ENCODE measurements at places on chromosomes 2 and 18. TPM values are rescaled to one million over a fixed set of nuclear protein-coding genes. Genes with fewer than 3 reads are reported as not detected.
A peak's percentile ranks its signal among the peaks of the same experiment; 100 is the strongest.

The CYP26B1 gene
- 3.1 TPM for polyA plus RNA-seq

GRCh38 chr18:9184998-9185613 lies 48.5 kb downstream of the ANKRD12 start:
- peaks cover 2% of the 10 kb centered on the region for H3K4me1 ChIP-seq
- H3K27me3 ChIP-seq: no peaks in the 10 kb centered on the region
- peak overlapping the region; percentile 41 for H3K27ac ChIP-seq
- no peaks in the 10 kb centered on the region for H3K36me3 ChIP-seq
- no peak for DNase-seq
- no peak overlapping the region for H3K4me3 ChIP-seq

DNA sequence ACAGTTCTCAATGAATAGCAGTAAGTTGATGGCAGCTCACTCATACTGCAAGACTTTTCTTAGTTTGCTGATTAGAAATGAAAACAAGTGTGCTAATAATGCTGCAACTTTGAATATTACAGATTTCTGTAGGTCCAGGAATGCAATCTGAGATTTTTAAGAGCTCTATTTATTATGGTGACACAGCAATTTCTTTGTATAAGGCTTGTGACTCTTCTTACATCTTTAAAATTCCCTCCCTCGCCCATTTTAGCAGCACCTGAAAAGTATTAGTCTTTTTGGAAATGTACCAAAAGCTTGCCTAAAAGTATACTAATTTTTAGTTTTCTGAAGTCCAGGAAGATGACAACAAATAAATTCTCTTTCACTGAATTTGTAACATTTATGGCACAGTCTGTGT lies 4.4 kb upstream of the HTR2B start:
- no peaks in the 10 kb centered on the region for H3K36me3 ChIP-seq
- peaks cover 4% of the 10 kb centered on the region for H3K4me1 ChIP-seq
- H3K4me3 ChIP-seq: no peak overlapping the region
- no peak for DNase-seq
- no peak overlapping the region for H3K27ac ChIP-seq

DNA sequence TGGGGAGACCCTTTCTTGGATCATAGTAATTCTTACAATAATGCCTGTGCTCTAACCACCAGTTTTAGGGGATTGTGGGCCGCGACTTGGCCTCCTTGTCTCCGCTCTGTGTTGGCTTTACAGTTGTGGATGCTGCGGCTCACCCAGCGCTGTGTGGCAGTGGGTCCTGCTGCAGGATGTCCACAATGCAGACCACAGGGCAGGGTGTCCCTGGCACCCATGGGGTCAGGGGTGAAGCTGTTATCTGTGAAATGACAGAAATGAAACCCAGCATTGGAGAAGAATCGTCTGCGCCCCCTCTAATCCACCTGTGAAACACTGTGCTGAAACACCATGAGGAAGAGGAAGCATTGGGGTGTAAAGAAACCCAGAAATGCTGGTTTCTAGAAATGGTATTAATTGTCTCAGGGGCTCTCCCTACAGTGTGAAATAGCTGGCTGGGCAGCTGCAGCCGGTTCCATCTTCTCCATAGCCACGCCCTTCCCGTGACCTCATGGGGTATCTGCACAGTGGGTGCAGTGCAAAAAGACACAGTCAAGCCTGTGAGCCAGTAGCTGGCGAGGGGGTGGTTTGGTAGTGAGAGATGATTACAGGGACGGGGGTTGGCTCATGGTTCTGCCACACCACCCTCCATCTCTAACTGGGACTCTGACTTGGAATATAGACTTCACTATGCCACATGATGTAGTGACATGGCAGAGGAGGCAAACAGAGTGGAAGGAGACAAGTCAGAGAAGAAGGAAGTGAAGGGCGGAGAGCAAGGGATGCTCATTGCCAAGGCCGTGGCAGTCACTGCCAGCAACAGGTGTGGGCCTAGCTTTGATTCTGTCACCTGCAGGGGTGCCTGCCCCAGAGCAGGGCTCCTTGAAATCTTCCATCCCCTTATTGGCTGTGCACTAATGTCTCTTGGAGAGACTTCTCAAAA lies 16.2 kb downstream of the INPP4A start:
- H3K27me3 ChIP-seq: no peaks in the 10 kb centered on the region
- H3K4me1 ChIP-seq: no peaks in the 10 kb centered on the region
- no peak overlapping the region for H3K27ac ChIP-seq
- no peak overlapping the region for H3K4me3 ChIP-seq
- no peak for DNase-seq

DNA sequence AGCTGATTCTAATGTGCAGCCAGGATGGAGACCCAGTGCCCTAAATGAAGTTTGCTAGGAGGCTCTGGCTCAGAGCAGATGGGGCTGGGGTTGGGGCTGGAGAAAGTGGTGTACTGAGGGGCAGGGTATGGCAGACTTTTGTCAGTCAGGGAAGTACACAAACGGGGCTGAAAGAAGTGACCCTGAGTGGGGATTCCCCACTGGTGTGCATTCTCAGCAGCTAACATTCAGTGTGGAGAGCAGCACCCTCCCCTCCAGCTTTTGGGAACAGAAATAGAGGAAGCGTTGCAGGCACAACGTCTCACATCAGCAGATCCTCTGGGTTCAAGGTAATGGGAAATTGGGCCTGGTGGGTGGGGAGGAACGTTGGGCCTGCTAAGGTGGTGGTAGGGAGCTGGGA lies 89.1 kb upstream of the GCFC2 start:
- no peaks in the 10 kb centered on the region for H3K4me1 ChIP-seq
- H3K27ac ChIP-seq: no peak overlapping the region

DNA sequence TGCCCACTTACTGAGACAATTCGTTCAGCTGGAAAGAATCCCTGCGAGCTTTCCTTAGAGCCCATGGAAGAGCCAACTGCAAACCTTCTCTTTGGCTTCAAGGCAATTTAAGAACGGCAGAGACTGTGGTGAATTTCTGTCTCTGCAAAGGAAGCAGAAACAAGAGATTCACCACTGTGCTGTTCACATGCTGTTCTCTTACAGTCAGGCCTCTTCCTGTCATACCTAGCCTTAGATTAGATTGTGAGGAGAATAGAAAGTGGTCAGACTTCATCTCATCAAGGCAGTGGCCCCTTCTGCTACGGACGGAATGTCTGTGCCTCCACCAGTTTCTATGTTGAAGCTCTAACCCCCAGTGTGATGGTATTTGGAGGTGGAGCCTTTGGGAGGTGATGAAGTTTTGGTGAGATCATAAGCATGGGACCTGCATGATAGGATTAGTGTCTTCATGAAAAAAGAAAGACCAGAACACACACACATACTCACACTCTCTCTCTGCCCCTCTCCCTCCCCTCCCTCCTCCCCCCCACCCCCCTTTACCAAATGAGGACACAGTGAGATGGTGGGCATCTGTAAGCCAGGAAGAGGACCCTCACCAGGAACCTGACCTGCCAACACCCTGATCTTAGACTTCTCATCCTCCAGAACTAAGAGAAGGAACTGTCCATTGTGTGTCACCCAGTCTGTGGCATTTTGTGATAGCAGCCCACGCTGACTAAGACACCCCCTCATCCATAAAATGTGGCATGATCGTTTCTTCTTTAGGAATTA lies 45.6 kb upstream of the NRP2 start:
- no peak overlapping the region for H3K27ac ChIP-seq
- H3K36me3 ChIP-seq: no peaks in the 10 kb centered on the region
- no peaks in the 10 kb centered on the region for H3K4me1 ChIP-seq
- no peaks in the 10 kb centered on the region for H3K27me3 ChIP-seq

The ESPNL gene
- polyA plus RNA-seq: 0.28 TPM

The GPAT2 gene
- 1.1 TPM for polyA plus RNA-seq

DNA sequence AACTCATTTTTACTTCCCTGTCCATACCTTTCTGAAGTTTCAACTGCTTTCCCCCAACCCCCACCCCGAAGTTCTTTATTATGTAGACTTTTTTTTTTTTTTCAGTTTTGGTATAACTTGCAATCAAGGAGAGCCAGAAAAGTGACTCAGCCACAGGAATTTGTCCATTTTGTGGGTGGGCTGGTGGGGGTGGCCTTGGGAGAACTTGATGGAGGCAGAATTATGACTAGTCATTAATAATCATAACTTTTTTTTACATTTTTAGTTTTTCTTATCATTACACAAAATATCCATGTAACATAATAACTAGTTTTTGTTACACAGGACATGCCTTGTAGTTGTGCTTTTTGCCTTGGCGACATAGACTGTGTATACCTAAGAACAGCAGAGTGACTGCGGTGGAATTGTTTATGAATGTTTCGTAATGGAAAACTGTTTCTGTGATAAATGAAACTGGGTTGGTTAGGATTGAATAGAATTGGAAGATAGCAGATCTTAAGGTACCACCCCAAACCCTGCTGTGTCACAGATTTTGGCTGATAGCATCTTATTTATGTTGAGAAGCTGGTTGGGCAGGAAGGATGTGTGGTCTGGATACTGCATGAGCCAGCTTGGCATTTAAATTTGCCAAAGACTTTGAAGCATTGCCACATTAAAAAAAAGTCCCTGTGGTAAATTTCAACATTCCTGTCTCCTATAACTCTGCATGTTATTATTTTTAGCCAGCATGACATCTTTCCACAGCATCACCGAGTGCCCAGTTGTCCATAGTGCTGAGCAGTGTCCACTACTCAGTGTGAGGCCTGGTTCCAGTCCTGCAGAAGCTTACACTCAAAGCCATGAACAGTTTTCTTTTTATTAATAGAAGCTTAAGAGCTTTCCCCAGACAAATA lies 30.7 kb downstream of the LYPD6B start:
- no peaks in the 10 kb centered on the region for H3K27me3 ChIP-seq
- H3K36me3 ChIP-seq: no peaks in the 10 kb centered on the region
- DNase-seq: no peak
- no peak overlapping the region for H3K27ac ChIP-seq
- no peaks in the 10 kb centered on the region for H3K4me1 ChIP-seq
- H3K4me3 ChIP-seq: no peak overlapping the region

DNA sequence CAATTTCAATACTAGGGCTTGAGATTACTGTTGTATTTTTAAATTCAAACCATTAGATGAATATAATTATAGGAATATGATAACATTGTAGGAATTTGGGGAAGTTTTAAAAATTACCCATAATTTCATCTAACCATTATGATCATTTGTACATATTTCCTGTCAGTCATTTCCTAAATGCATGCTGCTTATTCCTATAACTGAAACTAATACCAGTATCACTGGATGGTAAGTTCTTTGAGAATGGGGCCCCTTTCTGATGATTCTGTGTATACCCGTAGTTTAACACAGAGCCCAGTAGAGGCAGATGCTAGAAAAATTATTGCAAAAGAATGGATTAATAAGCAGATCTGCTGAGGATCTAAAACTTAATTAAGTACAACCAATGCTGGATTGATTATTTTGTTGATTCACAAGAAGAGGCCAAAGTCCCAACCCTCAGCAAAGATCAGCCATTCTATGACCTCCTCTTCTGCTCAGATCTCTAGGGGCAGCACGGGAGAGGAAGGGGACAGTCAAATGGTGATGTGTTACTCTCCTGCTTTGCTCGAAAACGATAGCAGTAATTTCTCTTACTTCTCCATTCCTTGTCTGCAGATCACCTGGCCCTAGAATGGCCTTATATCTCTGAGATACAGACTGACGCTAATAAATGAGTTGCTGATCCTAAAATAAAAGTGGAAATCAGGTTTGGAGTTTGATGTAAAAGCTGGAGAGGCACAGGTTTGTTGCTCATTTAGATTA lies 69.5 kb upstream of the PELI1 start:
- H3K36me3 ChIP-seq: no peaks in the 10 kb centered on the region
- H3K27ac ChIP-seq: no peak overlapping the region
- no peaks in the 10 kb centered on the region for H3K27me3 ChIP-seq

The TCF23 gene
- polyA plus RNA-seq: not detected

DNA sequence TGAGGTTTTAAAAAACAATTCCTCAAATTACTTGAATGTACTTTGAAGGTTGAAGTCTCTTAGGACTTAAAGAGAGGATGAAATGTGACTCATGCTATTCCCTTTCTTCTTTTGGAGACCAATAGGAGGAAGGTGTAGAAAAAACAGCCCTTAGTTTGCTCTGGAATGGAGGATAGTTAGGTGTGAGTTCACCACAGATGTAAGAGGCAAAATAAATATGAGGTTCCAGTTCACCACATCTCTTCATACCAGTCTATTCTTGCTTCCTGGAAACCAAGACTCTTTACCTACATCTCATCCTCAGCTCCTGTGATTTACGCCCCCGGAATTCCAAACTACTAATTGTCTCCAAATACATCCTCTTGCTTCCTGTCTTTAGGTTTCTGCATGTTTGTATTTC lies 77.5 kb upstream of the TTC21B start:
- no peaks in the 10 kb centered on the region for H3K36me3 ChIP-seq
- DNase-seq: peak; percentile 21
- no peaks in the 10 kb centered on the region for H3K4me1 ChIP-seq
- H3K4me3 ChIP-seq: no peak overlapping the region

- no peak overlapping the region for H3K4me3 ChIP-seq
- no peaks in the 10 kb centered on the region for H3K4me1 ChIP-seq
- DNase-seq: no peak
- H3K27me3 ChIP-seq: no peaks in the 10 kb centered on the region
- H3K27ac ChIP-seq: no peak overlapping the region
Observed at GRCh38 chr2:241422350-241422749, 66.3 kb downstream of the FARP2 start.

DNA sequence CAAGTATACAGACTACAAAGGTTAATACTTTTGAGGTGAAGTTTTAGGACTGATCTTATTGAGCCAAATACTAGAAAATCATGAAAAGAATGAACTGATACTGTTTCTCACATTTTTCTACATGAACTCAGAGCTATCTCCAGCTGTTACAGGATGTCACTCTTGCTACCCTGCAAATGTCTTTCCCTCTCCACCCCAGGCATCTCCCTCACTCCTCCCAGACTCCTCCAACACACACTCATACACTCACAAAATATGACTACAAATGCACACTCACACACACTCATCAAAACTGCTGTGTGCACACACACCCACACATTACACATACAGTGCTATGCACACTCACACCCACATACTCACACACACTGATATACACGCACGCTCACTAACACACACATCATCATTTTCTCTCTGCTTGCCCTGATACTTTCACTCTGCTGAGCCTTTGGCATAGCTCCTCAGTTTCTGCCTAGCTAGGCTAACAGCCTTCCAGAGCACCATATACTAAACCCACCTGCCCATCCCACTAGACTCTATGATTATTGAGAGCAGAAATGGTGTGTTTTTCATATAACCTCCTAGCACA lies 273.3 kb downstream of the CD226 start:
- no peak for DNase-seq
- no peaks in the 10 kb centered on the region for H3K4me1 ChIP-seq

- no peaks in the 10 kb centered on the region for H3K27me3 ChIP-seq
- no peaks in the 10 kb centered on the region for H3K36me3 ChIP-seq
- no peak overlapping the region for H3K4me3 ChIP-seq
- H3K4me1 ChIP-seq: no peaks in the 10 kb centered on the region
- no peak overlapping the region for H3K27ac ChIP-seq
- DNase-seq: no peak
Observed at GRCh38 chr18:40864846-40865245, 1090.2 kb upstream of the PIK3C3 start.

All from kidney (tissue), 22 donors.